ENCODE measurements at places on chromosomes 5 and 9. TPM values are rescaled to one million over a fixed set of nuclear protein-coding genes. Genes with fewer than 3 reads are reported as not detected.

The LCN12 gene
- 0.41 TPM for total RNA-seq

DNA sequence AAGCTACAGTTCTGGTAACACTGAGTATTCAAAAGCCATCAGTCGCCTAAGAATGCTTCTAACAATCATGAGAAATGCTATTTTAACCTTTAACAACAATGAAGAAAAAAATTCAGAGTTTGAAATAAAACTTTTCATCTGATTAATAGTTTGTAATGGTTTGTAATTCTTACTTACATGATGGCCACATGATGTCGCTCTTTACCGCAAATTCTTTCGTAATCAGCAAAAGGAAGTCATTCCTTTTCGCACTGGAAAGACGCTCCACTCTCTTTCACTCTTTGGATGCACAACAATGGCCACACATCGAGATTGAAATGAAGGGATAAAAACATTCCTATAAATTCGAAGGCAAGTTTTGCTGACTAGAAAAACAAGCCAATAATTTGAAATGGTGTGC is at the start of gene PCDHA7:
PCDHA7 (plus strand) TSS at position 277 of the 400 bp plus-strand sequence; CDS start at position 392, 115 bp downstream.
- H3K4me1 ChIP-seq: no peaks in the 10 kb centered on the region
- peaks cover 8% of the 10 kb centered on the region for H3K36me3 ChIP-seq
- peak within 1 kb of the TSS; percentile 75 for H3K4me3 ChIP-seq
- H3K27me3 ChIP-seq: no peaks in the 10 kb centered on the region
- no peak within 1 kb of the TSS for H3K27ac ChIP-seq

GRCh38 chr9:127341152-127341551 is 55.8 kb upstream of the SLC2A8 start:
- H3K27ac ChIP-seq: no peak overlapping the region
- no peak overlapping the region for H3K4me3 ChIP-seq
- peaks cover 43% of the 10 kb centered on the region for H3K4me1 ChIP-seq
- peaks cover 7% of the 10 kb centered on the region for H3K27me3 ChIP-seq

The GCNT4 gene
- 5.1 TPM for total RNA-seq

- H3K36me3 ChIP-seq: no peaks in the 10 kb centered on the region
- H3K4me1 ChIP-seq: peaks cover 17% of the 10 kb centered on the region
- peaks cover 2% of the 10 kb centered on the region for H3K27me3 ChIP-seq
- DNase-seq: peak; percentile 45
- no peak overlapping the region for H3K4me3 ChIP-seq
These were observed 214.2 kb downstream of the SPATA31D1 start for GRCh38 chr9:82202808-82203207.

GRCh38 chr5:3911773-3912172 is 316.1 kb downstream of the IRX1 start:
- no peaks in the 10 kb centered on the region for H3K4me1 ChIP-seq
- peaks cover 9% of the 10 kb centered on the region for H3K36me3 ChIP-seq
- H3K27me3 ChIP-seq: no peaks in the 10 kb centered on the region
- H3K27ac ChIP-seq: no peak overlapping the region

The SLC6A19 gene
- not detected for total RNA-seq

DNA sequence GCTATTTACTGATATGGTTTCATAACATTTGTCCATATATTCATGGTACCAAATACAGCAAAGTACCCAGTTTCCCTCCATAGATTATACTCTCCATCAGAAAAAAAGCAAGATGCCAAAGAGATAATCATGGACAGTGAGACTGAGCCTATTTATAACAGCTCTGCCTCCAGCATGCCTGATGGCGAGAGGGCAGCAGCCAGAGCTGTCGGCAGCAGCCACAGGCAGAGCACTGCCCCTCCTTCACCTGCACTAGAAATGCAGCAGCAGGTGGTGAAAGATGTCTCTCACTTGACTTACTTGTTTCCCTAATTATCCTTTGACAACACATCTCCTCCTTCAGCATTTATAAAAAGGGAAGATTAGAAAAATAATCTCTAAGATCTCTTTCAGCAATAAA is 32.4 kb downstream of the CTNNAL1 start:
- H3K4me1 ChIP-seq: no peaks in the 10 kb centered on the region
- H3K4me3 ChIP-seq: no peak overlapping the region
- H3K27me3 ChIP-seq: no peaks in the 10 kb centered on the region
- peaks cover 31% of the 10 kb centered on the region for H3K36me3 ChIP-seq
- no peak overlapping the region for H3K27ac ChIP-seq
- no peak for DNase-seq

DNA sequence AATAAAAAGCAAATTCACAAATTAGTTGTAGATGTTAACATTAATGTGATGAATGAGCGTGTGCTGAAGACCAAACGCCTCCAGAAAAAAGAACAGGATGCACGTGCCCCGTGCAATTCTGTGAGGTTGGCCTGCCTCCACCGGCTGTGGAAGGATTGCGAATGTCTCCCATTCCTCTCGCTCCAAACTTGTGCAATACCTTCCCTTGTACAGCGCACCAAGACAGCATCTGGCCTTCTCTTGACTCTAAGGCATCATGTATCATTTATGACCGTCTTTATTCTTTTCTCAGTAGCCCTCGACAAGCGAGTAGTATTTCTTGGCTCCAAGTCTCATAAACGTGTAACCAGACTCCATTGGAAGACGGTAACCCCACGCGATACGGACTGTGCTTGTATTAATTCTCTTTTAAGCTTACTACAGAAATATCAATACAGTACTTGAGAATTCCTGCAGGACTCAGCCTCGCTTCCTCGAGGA is 1.5 kb upstream of the TESK1 start:
- no peak for DNase-seq
- no peaks in the 10 kb centered on the region for H3K27me3 ChIP-seq
- H3K36me3 ChIP-seq: peaks cover 4% of the 10 kb centered on the region

DNA sequence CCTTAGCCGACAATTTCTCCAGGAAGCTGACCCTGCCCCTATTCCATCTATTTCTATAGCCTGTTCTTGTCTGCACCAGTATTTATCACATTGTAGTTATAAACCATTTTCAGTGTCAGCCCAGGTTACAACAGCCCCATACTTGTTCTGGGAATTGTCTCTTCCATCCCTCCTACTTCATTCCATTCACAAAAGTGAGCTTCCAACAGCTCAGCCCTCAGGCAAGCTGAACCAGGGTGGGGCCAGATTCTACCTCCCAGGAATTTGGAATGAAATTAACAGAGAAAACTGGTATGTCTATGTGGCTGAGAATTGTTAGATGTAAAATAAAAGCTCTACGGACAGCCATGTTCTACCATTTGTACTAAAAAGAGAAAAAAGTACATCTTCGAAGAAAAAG is 36.1 kb downstream of the STRBP start:
- no peak overlapping the region for H3K4me3 ChIP-seq
- H3K27me3 ChIP-seq: 0 out of 2 replicates have a peak, but pooled peaks cover under 1% of the 10 kb centered on the region
- H3K27ac ChIP-seq: no peak overlapping the region
- no peaks in the 10 kb centered on the region for H3K36me3 ChIP-seq
- DNase-seq: no peak
- peaks cover 5% of the 10 kb centered on the region for H3K4me1 ChIP-seq

The GRM6 gene
- total RNA-seq: not detected

GRCh38 chr5:31761877-31762276 is 122.9 kb downstream of the PDZD2 start:
- no peak overlapping the region for H3K27ac ChIP-seq
- no peak overlapping the region for H3K4me3 ChIP-seq
- no peaks in the 10 kb centered on the region for H3K4me1 ChIP-seq
- H3K36me3 ChIP-seq: no peaks in the 10 kb centered on the region
- peaks cover 39% of the 10 kb centered on the region for H3K27me3 ChIP-seq

GRCh38 chr5:34606101-34606500 is 50.0 kb upstream of the RAI14 start:
- no peak overlapping the region for H3K4me3 ChIP-seq
- H3K36me3 ChIP-seq: peaks cover 5% of the 10 kb centered on the region
- no peaks in the 10 kb centered on the region for H3K27me3 ChIP-seq
- no peak overlapping the region for H3K27ac ChIP-seq

The SPOCK1 gene
- total RNA-seq: 122 TPM

GRCh38 chr5:60248901-60249300 is 355.4 kb upstream of the PDE4D start:
- no peak overlapping the region for H3K4me3 ChIP-seq
- H3K4me1 ChIP-seq: no peaks in the 10 kb centered on the region
- no peak for DNase-seq
- H3K36me3 ChIP-seq: no peaks in the 10 kb centered on the region

DNA sequence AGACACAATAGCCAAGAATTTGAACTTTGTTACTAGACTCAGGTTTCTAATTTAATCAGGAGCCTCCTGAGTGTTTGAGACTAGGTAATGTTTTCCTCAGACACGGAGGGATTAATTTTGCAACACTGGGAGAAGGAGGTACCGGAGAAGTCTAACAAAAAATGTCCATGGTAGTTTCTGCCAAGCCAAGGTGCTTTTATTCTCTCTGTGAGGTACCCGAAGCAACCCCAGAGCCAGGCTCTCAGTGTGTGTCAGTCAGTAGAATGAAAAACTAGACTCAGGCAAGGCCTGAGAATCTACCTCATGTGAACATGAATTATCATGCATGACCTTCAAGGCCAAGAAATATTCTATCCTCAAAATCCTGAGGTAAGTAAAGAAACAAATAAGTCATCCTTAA is 980.8 kb upstream of the DMAC1 start:
- H3K36me3 ChIP-seq: no peaks in the 10 kb centered on the region
- H3K27ac ChIP-seq: no peak overlapping the region
- no peaks in the 10 kb centered on the region for H3K4me1 ChIP-seq
- no peaks in the 10 kb centered on the region for H3K27me3 ChIP-seq
- no peak for DNase-seq

- no peak for DNase-seq
- H3K4me1 ChIP-seq: peaks cover 25% of the 10 kb centered on the region
- no peak overlapping the region for H3K4me3 ChIP-seq
- peaks cover 15% of the 10 kb centered on the region for H3K36me3 ChIP-seq
These were observed 1.2 kb upstream of the SIL1 start for GRCh38 chr5:139199321-139199720.

DNA sequence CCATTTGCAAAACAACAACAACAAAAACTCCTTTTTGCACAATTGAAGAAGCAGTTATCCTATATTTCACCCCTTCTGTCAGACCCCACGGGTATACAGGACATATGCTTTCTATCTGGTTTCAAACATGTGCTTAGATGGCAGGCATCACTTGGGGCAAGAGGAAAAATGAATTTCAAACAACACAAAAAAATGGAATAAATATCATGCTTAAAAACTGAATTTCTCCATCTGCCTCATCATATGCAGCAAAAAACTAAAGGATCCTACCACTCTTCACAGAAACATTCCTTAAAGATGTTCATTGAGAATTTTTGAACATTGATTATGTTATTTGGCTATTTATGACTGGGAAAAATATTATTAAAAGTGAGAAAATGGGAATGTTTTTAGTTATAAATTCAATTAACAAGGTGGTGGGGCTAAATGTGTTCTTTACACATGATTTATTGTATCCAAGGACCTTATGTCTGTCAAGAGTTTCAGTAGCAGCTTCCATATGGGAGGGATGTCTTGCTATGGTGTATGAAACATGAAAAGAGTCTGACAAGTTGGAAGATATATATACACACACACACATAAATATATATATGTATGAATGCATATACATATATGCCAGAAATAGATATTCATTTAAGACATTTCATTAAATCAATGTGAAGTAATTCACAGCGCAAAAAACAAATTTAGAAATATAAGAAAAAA is 358.0 kb downstream of the CDH12 start:
- no peak for DNase-seq
- H3K4me1 ChIP-seq: no peaks in the 10 kb centered on the region
- H3K4me3 ChIP-seq: no peak overlapping the region
- H3K27ac ChIP-seq: no peak overlapping the region
- H3K36me3 ChIP-seq: peaks cover 5% of the 10 kb centered on the region

DNA sequence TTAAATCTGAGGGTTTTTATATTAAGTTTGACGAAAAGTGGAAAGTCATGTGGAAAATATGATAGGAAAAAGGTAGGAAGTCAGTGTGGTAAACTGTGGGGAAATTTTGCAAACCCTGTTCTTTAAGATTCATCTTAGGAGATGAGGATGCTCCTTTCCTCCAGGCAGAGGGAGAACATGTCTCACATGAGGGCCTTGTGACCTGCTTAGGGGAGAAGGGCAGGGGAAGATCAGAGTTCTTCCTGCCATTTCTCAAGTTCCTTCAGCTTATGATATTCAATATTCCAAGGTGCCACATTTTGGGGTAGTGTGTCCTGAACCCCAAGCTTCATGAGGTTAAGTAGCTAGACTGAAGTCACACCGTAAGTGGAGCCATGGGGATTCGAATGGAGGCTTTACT is 53.7 kb downstream of the MAPKAP1 start:
- H3K27ac ChIP-seq: peak overlapping the region; percentile 62
- peaks cover 91% of the 10 kb centered on the region for H3K4me1 ChIP-seq
- no peak overlapping the region for H3K4me3 ChIP-seq
- H3K36me3 ChIP-seq: peaks cover 31% of the 10 kb centered on the region

The ADGRV1 gene
- not detected for total RNA-seq

DNA sequence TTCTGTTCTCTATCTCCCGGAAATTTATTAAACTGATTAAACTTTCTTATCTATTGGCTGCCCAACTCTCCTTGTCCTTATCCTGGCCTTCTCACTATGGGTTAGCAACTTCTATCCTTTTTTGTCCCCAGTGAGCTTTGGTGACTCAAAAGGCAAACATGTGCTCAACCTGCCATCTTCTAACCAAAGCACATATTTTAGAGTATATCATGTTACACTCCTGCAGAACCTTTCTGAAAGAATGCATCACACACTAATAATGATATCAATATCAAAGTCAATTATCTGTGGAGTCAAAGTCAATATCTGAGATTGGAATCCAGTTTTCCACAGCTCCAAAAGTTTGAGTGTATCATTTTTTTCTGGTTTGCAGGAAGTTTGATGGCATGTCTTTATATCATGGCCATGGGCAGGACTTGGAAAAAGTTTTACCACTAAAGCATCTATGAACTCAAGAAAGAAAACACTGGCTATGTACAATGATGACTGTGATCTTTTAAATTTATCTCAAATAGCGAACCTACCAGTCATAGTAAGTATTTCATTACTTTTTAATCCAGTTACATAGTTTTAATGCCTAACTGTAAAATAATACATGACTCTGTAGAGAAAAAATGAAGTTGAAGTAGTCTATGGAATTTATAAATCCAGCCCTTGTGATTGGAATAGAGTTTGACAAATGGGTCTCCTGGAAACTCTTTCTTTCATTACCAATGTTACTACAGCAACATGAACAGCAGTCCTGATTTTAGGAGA is 166.8 kb downstream of the DROSHA start:
- H3K36me3 ChIP-seq: peaks cover 5% of the 10 kb centered on the region
- H3K4me3 ChIP-seq: peak overlapping the region; percentile 69
- H3K27ac ChIP-seq: peak overlapping the region; percentile 88
- H3K27me3 ChIP-seq: no peaks in the 10 kb centered on the region
- peak; percentile 91 for DNase-seq

DNA sequence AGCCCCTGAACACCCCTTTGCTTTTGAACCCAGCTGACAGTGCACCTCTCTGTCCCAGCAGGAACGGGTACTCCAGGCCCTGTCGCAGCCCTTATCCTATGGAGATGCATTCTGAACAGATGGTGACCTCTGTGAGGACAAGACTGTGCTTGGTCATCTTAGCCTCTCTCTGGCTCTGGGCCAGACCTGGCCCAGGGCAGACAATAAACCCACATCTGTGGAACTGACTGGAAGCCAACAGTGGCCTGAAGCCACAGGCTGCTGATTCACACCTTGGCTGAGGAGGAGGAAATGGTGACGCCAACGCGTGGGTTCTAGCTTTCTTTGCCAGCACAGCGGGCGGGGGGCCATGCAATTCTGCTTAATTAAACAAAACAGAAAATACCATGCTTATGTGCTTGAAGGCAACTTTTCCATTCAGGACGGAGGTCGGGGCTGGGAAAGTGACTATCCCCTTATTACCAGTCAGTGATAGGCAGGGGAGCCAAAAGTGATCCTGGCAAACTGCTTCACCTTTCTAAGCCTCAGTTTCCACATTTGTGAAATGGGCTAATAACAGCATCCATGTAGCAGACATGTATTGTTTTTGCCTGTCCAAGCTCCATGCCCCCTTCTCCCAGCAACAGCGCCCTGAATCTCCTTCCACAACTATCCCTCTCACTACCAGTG is 10.8 kb downstream of the SH3PXD2B start:
- H3K27ac ChIP-seq: peak overlapping the region; percentile 61
- peaks cover 3% of the 10 kb centered on the region for H3K27me3 ChIP-seq
- H3K4me1 ChIP-seq: peaks cover 29% of the 10 kb centered on the region
- H3K36me3 ChIP-seq: no peaks in the 10 kb centered on the region
